ENCODE measurements at places on chromosomes 1 and 21. TPM values are rescaled to one million over a fixed set of nuclear protein-coding genes. Genes with fewer than 3 reads are reported as not detected.

The SMPDL3B gene
- 2.0 TPM for total RNA-seq

The HPCA gene
- not detected for total RNA-seq

GRCh38 chr1:15678578-15678977 lies 5.5 kb upstream of the PLEKHM2 start:
- H3K27me3 ChIP-seq, result no peaks in the 10 kb centered on the region
- H3K4me3 ChIP-seq, result no peak overlapping the region
- H3K36me3 ChIP-seq, result no peaks in the 10 kb centered on the region
- no peak overlapping the region for H3K27ac ChIP-seq
- H3K4me1 ChIP-seq, result peaks cover 32% of the 10 kb centered on the region

- no peak overlapping the region for H3K27ac ChIP-seq
- H3K36me3 ChIP-seq, result no peaks in the 10 kb centered on the region
- no peaks in the 10 kb centered on the region for H3K27me3 ChIP-seq
Measured at GRCh38 chr1:167239257-167239656, 18.6 kb downstream of the POU2F1 start.

The NPHS2 gene
- total RNA-seq, result not detected

DNA sequence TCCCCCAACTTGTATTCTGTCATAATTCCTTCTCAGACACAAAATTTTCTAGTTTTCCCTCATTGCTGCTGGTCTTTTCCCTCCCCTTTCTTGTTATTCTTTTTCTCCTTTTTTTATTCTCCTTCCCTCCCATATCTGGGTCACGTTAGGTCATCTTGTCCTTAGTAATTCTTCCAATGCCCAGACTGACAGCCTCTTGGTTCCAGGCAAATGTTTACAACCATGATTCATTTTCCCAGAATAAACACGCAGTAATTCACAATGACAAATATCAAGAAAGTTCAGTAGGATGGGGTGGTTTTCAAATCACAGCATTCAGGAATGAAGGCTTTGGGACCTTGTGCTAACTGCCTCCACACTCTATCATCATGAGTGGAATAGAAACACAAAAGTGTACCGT lies 25.2 kb downstream of the NHLH2 start:
- no peaks in the 10 kb centered on the region for H3K27me3 ChIP-seq
- no peak overlapping the region for H3K4me3 ChIP-seq
- peaks cover 17% of the 10 kb centered on the region for H3K4me1 ChIP-seq
- H3K27ac ChIP-seq, result no peak overlapping the region
- DNase-seq, result no peak

- no peak for DNase-seq
- H3K27ac ChIP-seq, result no peak overlapping the region
- no peak overlapping the region for H3K4me3 ChIP-seq
- H3K36me3 ChIP-seq, result no peaks in the 10 kb centered on the region
Measured at GRCh38 chr1:66434096-66434495, 99.9 kb upstream of the SGIP1 start.

- H3K27me3 ChIP-seq, result no peaks in the 10 kb centered on the region
- no peak overlapping the region for H3K27ac ChIP-seq
- H3K4me3 ChIP-seq, result no peak overlapping the region
- H3K36me3 ChIP-seq, result no peaks in the 10 kb centered on the region
Measured at GRCh38 chr1:76770979-76771378, 96.3 kb upstream of the ST6GALNAC5 start.

The GUK1 gene
- 299 TPM for total RNA-seq

- H3K27ac ChIP-seq, result no peak overlapping the region
- H3K4me3 ChIP-seq, result no peak overlapping the region
- DNase-seq, result no peak
- H3K27me3 ChIP-seq, result no peaks in the 10 kb centered on the region
- peaks cover 6% of the 10 kb centered on the region for H3K36me3 ChIP-seq
Measured at GRCh38 chr1:231357831-231358354, 19.8 kb downstream of the SPRTN start.

- no peak for DNase-seq
- no peak overlapping the region for H3K27ac ChIP-seq
- H3K36me3 ChIP-seq, result no peaks in the 10 kb centered on the region
- peaks cover 13% of the 10 kb centered on the region for H3K27me3 ChIP-seq
Measured at GRCh38 chr1:228062812-228063211, 19.7 kb upstream of the ARF1 start.
